ENCODE measurements at places on chromosomes 4 and X.

- H3K4me1 ChIP-seq, result no peaks in the 10 kb centered on the region
- no peak overlapping the region for H3K4me3 ChIP-seq
- H3K27me3 ChIP-seq, result peaks cover 8% of the 10 kb centered on the region
- no peak for DNase-seq
Observed at GRCh38 chr4:110654254-110654635, 31.4 kb upstream of the PITX2 start.

GRCh38 chrX:10819973-10820372 lies 199.6 kb upstream of the MID1 start:
- no peaks in the 10 kb centered on the region for H3K27me3 ChIP-seq
- no peak overlapping the region for H3K27ac ChIP-seq
- no peak overlapping the region for H3K4me3 ChIP-seq
- no peak for DNase-seq
- H3K4me1 ChIP-seq, result no peaks in the 10 kb centered on the region

DNA sequence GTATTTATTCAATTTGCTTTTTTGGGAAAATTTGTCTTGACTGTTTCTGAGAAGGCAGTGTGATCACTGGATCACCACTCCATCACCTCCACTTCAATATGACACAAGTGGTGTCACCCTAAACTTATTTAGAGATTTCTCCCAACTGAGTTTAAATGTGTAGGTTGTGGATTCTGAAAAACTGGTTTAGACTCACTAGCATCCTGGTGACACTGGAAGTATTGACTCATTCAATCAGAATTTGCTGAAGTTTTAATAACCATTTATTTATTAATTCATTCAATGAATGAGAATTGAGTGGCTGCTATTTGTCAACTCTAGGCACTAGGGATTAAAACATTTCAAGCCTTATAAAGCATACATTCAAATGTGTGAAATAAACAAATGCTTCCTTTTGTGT lies 819.1 kb upstream of the EPHA5 start:
- DNase-seq, result no peak
- no peaks in the 10 kb centered on the region for H3K27me3 ChIP-seq
- no peak overlapping the region for H3K4me3 ChIP-seq

- no peaks in the 10 kb centered on the region for H3K36me3 ChIP-seq
- no peak overlapping the region for H3K27ac ChIP-seq
- no peaks in the 10 kb centered on the region for H3K27me3 ChIP-seq
- H3K4me3 ChIP-seq, result no peak overlapping the region
- no peak for DNase-seq
Observed at GRCh38 chr4:15416357-15417232, 11.2 kb upstream of the C1QTNF7 start.

- peaks cover 3% of the 10 kb centered on the region for H3K4me1 ChIP-seq
Observed at GRCh38 chr4:189147005-189147929, 793.4 kb upstream of the FRG1 start.

DNA sequence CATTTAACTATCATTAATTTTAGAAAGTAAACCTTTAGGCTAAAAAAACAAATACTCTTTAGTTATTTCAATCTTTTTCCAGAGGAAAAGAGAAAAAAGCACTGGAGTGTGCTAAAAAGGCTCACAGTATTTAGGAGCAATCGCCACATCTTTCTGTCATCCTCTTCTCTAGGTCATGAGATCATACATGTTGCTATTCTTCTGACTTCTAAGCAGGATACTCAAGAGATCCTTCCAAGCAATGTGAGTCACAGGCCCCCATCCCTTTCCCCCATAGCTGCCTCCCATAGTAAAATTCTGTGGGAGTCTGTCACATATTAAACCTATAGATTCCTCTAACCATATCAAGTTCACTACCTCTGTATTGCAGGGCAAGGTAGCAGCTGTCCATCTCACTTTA lies 7.7 kb downstream of the EDNRA start:
- DNase-seq, result no peak
- no peaks in the 10 kb centered on the region for H3K27me3 ChIP-seq
- H3K4me3 ChIP-seq, result no peak overlapping the region

DNA sequence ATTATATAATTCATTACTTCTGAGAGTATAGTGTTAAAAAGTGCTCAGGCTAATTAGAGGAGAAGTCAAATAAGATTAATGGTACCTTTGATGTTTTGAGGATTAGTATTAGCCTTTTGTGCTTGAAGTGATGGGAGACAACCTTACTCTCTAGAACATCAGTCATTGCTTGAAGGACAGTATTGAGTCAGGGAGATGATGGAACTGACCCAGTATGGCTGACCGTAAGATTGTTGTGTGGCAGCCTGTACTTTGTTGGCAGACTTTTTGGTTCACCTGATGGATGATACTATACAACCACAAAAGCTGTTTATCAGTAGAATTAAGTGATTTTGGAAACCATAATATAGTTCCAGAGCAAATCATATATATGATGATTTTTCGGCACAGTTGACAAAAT lies 9.9 kb downstream of the OGT start:
- no peaks in the 10 kb centered on the region for H3K27me3 ChIP-seq
- H3K4me3 ChIP-seq, result peak overlapping the region; percentile 19
- peaks cover 15% of the 10 kb centered on the region for H3K36me3 ChIP-seq
- no peak for DNase-seq
- H3K27ac ChIP-seq, result peak overlapping the region; percentile 34

DNA sequence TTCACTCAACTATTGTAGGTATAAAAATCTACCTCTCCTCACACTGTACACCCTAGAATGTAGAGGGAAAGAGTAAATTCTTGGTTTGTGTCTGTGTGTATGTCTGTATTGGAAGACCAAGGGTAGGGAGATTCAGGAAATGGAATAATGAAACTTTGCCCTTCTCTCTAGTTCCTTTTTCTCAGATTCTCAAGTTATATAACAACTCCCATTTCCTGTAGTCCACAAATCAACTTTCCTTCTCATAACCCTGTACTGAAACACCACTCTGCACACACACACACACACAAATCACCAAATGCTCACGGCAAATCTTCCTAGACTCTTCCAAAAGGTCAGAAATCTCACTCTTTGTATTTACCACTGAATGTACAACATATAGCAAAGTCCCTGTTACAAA lies 824.5 kb upstream of the DIAPH2 start:
- H3K36me3 ChIP-seq, result no peaks in the 10 kb centered on the region
- no peak overlapping the region for H3K4me3 ChIP-seq
- H3K27ac ChIP-seq, result no peak overlapping the region
- H3K4me1 ChIP-seq, result no peaks in the 10 kb centered on the region
- no peaks in the 10 kb centered on the region for H3K27me3 ChIP-seq

DNA sequence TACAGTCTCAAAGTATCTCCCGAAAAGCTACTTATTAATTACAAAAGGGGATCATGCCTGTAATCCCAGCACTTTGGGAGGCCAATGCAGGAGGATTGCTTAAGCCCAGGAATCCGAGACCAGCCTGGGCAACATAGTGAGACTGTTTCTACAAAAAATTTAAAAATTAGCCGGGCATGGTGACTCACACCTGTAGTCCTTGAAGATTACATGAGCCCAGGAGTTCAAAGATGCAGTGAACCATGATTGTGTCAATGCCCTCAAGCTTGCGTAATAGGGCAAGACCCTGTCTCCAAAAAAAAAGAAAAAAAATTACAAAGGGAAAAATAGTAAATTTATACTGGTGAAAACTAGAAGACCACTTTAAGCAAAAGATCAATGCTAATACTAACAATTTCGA lies 3.3 kb upstream of the PORCN start:
- no peak overlapping the region for H3K27ac ChIP-seq
- H3K36me3 ChIP-seq, result no peaks in the 10 kb centered on the region
- peaks cover 9% of the 10 kb centered on the region for H3K27me3 ChIP-seq
- no peak for DNase-seq

- no peak for DNase-seq
- no peaks in the 10 kb centered on the region for H3K27me3 ChIP-seq
- H3K36me3 ChIP-seq, result no peaks in the 10 kb centered on the region
- no peak overlapping the region for H3K4me3 ChIP-seq
Observed at GRCh38 chr4:79013756-79014155, 74.5 kb upstream of the PAQR3 start.

GRCh38 chrX:72276478-72276953 lies 532 bp downstream of the RPS4X start:
- H3K4me3 ChIP-seq, result peak overlapping the region; percentile 65
- H3K36me3 ChIP-seq, result peaks cover 5% of the 10 kb centered on the region
- H3K27ac ChIP-seq, result peak overlapping the region; percentile 79
- peaks cover 3% of the 10 kb centered on the region for H3K4me1 ChIP-seq

DNA sequence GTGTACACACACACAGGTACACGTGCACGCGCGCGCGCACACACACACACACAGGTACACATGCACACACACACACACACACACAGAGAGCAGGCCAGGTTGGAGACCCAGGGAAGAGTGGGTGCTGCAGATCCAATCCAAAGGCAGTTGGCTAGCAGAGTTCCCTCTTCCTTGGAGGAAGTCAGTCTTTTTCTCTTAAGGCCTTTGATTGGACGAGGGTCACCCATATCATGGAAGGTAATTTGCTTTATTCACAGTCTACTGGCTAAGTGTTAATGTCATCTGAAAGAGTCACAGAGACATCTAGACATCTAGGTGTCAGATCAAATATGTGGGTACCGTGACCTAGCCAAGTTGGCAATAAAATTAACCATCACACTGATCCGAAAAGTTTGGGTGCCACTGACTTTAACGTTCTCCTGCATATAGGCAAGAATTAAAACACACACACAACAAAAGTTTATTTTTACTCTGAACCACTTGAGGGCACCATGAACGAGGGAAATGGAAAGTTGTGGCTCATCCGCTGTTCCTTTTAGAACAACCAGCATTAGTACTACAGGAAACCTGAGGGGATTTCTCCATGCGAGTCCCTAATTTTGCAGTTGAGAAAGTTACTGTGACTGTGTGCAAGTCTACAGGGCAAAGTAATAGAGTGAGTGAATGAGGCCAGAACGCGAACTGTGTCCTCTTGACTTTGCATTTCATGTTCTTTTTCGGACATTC lies 66.0 kb upstream of the STOX2 start:
- peaks cover 23% of the 10 kb centered on the region for H3K27me3 ChIP-seq
- H3K4me1 ChIP-seq, result no peaks in the 10 kb centered on the region
- no peak overlapping the region for H3K4me3 ChIP-seq
- H3K27ac ChIP-seq, result no peak overlapping the region
- no peaks in the 10 kb centered on the region for H3K36me3 ChIP-seq
- peak; percentile 33 for DNase-seq

GRCh38 chr4:123305736-123306135 lies 90.9 kb upstream of the SPRY1 start:
- H3K27me3 ChIP-seq, result no peaks in the 10 kb centered on the region
- H3K36me3 ChIP-seq, result no peaks in the 10 kb centered on the region
- DNase-seq, result no peak
- H3K4me1 ChIP-seq, result no peaks in the 10 kb centered on the region
- H3K4me3 ChIP-seq, result no peak overlapping the region
- H3K27ac ChIP-seq, result no peak overlapping the region

DNA sequence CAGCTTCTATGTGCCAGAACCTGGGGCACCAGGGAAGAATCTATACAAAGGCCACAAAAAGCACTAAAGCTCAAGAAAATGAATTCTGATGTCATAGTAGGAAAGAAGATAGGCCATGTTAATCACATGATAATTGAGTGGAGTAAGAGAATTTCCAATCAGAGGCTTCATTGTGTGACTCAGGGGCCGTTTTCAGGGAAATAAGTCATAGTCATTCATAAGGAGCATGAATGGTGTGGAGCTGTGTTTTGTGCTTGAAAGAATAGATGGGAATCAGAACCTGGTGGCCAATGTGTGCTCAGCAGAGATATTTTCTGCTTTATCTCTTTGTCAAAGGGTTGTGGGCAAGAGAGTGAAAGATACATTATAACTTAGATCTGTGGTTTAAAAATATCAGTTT lies 102.4 kb upstream of the ZDHHC15 start:
- H3K4me3 ChIP-seq, result no peak overlapping the region
- H3K4me1 ChIP-seq, result no peaks in the 10 kb centered on the region
- H3K27ac ChIP-seq, result no peak overlapping the region
- H3K36me3 ChIP-seq, result no peaks in the 10 kb centered on the region
- H3K27me3 ChIP-seq, result no peaks in the 10 kb centered on the region

GRCh38 chrX:12463873-12464272 lies 325.6 kb downstream of the FRMPD4 start:
- H3K27ac ChIP-seq, result no peak overlapping the region
- H3K27me3 ChIP-seq, result no peaks in the 10 kb centered on the region
- H3K36me3 ChIP-seq, result no peaks in the 10 kb centered on the region
- H3K4me1 ChIP-seq, result no peaks in the 10 kb centered on the region
- no peak overlapping the region for H3K4me3 ChIP-seq

- no peaks in the 10 kb centered on the region for H3K36me3 ChIP-seq
- H3K27ac ChIP-seq, result no peak overlapping the region
- no peaks in the 10 kb centered on the region for H3K27me3 ChIP-seq
- H3K4me3 ChIP-seq, result no peak overlapping the region
Observed at GRCh38 chrX:37956223-37956622, 50.1 kb upstream of the SYTL5 start.

- no peak overlapping the region for H3K27ac ChIP-seq
- H3K4me3 ChIP-seq, result no peak overlapping the region
- peaks cover 2% of the 10 kb centered on the region for H3K4me1 ChIP-seq
- no peaks in the 10 kb centered on the region for H3K27me3 ChIP-seq
Observed at GRCh38 chr4:22498866-22499265, 17.0 kb downstream of the ADGRA3 start.

- DNase-seq, result no peak
- peaks cover 3% of the 10 kb centered on the region for H3K36me3 ChIP-seq
- no peaks in the 10 kb centered on the region for H3K27me3 ChIP-seq
- no peak overlapping the region for H3K4me3 ChIP-seq
Observed at GRCh38 chr4:182768838-182769237, 148.3 kb downstream of the DCTD start.

DNA sequence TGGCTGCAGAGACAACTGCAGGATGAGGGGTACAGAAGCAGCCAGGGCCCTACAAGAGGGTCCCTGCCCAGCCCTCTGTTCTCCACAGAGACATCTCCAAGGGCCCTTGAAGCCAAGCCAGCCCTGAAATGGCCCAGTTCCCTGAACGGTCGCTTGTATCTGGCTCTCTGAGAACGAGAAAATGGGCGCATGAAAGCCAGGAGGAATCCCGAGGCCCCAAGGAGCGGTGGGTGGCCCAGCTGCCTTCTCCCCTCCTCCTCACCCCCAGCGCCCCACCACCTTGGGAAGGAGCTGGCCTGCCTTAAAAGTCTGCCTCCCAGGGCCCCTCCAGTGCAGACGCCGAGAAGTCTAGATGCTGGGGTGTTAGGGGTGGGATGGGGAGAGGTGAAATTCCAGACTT lies 5.7 kb downstream of the ZNF185 start:
- H3K4me1 ChIP-seq, result peaks cover 38% of the 10 kb centered on the region
- no peak for DNase-seq
- H3K27me3 ChIP-seq, result peaks cover 66% of the 10 kb centered on the region
- H3K27ac ChIP-seq, result no peak overlapping the region

- H3K36me3 ChIP-seq, result peaks cover 61% of the 10 kb centered on the region
- no peak for DNase-seq
Observed at GRCh38 chr4:26723216-26723615, 137.4 kb upstream of the STIM2 start.

DNA sequence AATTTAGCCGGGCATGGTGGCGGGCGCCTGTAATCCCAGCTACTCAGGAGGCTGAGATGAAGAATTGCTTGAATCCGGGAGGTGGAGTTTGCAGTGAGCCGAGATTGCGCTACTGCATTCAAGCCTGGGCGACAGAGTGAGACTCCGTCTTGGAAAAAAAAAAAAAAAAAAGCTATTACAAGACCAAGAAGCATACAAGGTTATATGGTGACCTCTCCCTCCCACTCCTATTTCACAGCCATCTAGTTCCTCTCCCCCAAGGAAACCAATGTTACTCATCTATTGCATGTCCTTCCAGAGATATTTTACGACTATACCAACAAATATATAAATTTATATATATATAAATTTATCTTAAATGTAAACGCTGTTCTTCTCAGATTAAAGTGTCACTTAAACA lies 3.2 kb downstream of the SLC9A7 start:
- DNase-seq, result no peak
- no peak overlapping the region for H3K4me3 ChIP-seq
- H3K27ac ChIP-seq, result no peak overlapping the region
- H3K27me3 ChIP-seq, result no peaks in the 10 kb centered on the region

- no peak overlapping the region for H3K27ac ChIP-seq
- peak; percentile 47 for DNase-seq
- no peaks in the 10 kb centered on the region for H3K27me3 ChIP-seq
- H3K36me3 ChIP-seq, result peaks cover 3% of the 10 kb centered on the region
Observed at GRCh38 chr4:182600093-182600492, 317.1 kb downstream of the DCTD start.
